Stomach (tissue), 19 donors: ENCODE measurements at places on chromosomes 3 and 15. TPM values are rescaled to one million over a fixed set of nuclear protein-coding genes. Genes with fewer than 3 reads are reported as not detected.

DNA sequence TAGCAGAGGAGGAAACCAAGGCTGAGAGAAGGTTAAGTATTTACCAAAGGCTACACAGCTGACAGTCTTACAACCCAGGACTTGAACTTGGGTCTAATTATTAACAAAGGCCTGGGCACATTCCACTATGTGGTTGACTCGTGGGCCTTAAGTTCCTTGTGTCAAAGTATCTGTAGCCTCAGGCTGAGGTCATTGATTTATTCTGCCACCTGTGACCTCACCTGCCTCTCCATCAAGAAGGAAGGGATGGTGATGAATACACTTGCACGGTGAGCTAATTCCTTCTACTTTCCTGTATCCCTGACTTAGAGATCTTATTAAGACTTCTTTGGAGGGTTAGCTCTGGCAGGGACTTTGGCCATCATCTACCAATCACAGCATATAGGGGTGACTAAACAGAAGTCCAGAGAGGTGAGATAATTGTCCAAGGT is 19.9 kb upstream of the LRRC58 start:
- no peak overlapping the region for H3K27ac ChIP-seq
- no peaks in the 10 kb centered on the region for H3K27me3 ChIP-seq
- no peak for DNase-seq
- no peaks in the 10 kb centered on the region for H3K36me3 ChIP-seq
- H3K4me3 ChIP-seq: no peak overlapping the region
- H3K4me1 ChIP-seq: no peaks in the 10 kb centered on the region

CLDN16 gene
- total RNA-seq: not detected

- no peak for DNase-seq
- no peaks in the 10 kb centered on the region for H3K36me3 ChIP-seq
- H3K27ac ChIP-seq: no peak overlapping the region
- peak overlapping the region; percentile 38 for H3K4me3 ChIP-seq
Observed at GRCh38 chr3:105354429-105354828, 12.3 kb upstream of the ALCAM start.

DNA sequence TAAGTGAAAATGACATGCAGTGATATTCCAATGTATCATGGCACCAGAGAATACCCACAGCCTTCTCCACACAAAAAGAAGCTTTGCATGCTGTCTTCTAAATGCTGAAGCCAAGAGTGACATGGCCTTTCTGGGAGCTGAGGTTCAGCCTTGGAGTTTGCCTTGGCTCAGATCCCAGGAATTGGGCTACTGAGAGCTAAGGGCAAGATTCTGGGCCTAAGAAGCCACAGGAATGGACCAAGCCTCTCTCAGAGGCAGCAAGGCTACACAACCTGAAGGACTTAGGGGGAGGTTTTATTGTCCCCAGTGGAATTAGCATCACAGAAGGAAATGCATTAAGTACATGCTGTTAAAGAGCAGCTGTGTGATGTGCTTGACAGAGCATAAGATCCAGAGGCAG is 1078.5 kb downstream of the TUSC7 start:
- no peaks in the 10 kb centered on the region for H3K36me3 ChIP-seq
- H3K4me1 ChIP-seq: peaks cover 6% of the 10 kb centered on the region

DNA sequence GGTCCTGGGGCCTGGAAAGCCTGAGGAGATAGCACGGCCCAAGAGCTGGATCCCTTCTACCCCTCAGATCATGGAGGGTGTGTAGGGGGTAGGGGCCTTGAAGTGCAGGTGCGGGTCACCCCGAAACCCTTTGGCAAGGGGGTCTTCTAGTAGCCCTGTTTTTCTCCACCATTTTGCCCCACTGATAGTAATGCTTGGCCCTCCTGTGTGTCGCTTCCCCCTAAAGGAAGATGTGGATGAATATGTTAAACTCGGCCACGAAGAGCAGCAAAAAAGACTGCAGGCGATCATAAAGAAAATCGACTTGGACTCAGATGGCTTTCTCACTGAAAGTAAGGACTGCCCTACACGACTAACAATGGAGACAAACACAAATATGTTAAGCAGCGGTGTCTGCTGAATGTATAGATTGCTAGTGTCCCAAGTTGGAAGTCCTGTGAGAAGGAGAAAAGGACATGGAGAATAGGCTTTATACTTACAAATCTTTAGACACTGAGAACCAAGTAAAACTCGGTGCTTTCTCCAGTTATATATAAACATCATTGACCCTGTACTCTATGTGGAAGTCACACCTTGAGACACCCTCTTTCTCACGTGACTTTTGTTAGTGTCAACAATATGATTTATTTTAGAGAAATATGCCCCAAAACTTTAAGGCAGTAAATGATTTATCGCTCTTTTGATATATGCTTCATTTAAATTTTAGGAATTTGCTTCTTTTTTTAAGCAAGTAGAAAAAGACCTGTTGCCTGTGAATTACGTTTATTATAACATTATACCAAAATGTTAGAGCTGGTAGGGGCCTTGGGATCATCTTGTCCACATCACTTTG is 802 bp downstream of the RCN2 start:
- H3K36me3 ChIP-seq: peaks cover 28% of the 10 kb centered on the region
- H3K27ac ChIP-seq: peak overlapping the region; percentile 94
- peaks cover 15% of the 10 kb centered on the region for H3K4me1 ChIP-seq

DNA sequence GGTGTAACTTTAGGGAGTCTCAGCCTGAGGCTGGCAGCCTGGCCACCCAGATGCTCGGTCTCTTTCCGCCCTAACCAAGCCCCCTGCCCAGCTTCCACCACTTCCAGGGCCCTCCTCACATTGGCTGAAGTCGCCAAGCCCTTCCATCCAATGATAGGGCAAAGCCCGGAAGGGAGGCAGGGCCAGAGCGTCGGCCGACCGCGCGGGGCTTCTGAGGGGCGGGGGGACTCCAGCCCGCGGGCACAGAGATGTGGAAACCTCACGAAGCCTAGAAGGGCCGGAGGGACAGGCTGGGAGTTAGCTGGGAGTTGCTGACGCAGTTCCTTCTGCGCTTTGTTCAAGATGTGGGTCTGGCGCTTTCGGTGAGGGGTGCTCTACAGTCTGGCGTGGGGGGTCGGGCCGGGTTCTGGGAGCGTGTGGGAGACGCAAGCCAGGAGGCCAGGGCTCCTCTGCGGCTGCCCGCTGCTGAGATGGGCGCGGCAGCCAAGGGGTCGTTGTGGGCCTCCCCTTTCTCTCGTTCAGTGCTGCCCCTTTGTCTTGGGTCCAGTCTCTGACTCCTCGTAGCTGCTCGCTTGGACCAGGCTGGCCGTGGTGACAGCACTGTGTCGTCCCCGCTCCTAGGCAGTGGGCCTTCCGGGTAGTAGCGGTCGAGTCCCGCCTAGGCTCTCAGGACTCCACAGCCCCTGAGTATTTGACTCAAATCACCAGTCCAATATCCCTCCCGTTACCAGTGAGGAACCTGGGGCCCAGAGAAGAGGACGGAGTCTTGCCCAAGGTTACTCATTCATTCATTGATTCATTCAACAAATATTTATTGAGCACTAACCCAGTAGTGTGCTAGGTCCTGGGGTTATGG is at the start of gene ZNF660:
TSS of gene ZNF660 (plus strand) at position 319 of the 856 bp plus-strand sequence. CDS start 9,230 bp downstream, outside the sequence.
- H3K27me3 ChIP-seq: peaks cover 8% of the 10 kb centered on the region
- peak; percentile 27 for DNase-seq
- peak within 1 kb of the TSS; percentile 58 for H3K4me3 ChIP-seq
- peaks cover 20% of the 10 kb centered on the region for H3K4me1 ChIP-seq

GRCh38 chr3:169453256-169454059 is 210.1 kb downstream of the MECOM start:
- H3K4me1 ChIP-seq: no peaks in the 10 kb centered on the region
- no peaks in the 10 kb centered on the region for H3K27me3 ChIP-seq
- no peak for DNase-seq
- no peak overlapping the region for H3K4me3 ChIP-seq
- H3K27ac ChIP-seq: no peak overlapping the region
- no peaks in the 10 kb centered on the region for H3K36me3 ChIP-seq

GRCh38 chr3:184011937-184012889 is 5.5 kb downstream of the ABCC5 start:
- peaks cover 38% of the 10 kb centered on the region for H3K36me3 ChIP-seq
- H3K4me1 ChIP-seq: peaks cover 24% of the 10 kb centered on the region
- DNase-seq: no peak
- H3K27me3 ChIP-seq: no peaks in the 10 kb centered on the region
- H3K27ac ChIP-seq: no peak overlapping the region

- no peaks in the 10 kb centered on the region for H3K27me3 ChIP-seq
- H3K27ac ChIP-seq: no peak overlapping the region
- H3K4me1 ChIP-seq: no peaks in the 10 kb centered on the region
- no peak overlapping the region for H3K4me3 ChIP-seq
- H3K36me3 ChIP-seq: peaks cover 59% of the 10 kb centered on the region
- DNase-seq: peak; percentile 89
Observed at GRCh38 chr3:38521391-38521987, 25.3 kb downstream of the EXOG start.

SLC22A14 gene
- not detected for total RNA-seq

DNA sequence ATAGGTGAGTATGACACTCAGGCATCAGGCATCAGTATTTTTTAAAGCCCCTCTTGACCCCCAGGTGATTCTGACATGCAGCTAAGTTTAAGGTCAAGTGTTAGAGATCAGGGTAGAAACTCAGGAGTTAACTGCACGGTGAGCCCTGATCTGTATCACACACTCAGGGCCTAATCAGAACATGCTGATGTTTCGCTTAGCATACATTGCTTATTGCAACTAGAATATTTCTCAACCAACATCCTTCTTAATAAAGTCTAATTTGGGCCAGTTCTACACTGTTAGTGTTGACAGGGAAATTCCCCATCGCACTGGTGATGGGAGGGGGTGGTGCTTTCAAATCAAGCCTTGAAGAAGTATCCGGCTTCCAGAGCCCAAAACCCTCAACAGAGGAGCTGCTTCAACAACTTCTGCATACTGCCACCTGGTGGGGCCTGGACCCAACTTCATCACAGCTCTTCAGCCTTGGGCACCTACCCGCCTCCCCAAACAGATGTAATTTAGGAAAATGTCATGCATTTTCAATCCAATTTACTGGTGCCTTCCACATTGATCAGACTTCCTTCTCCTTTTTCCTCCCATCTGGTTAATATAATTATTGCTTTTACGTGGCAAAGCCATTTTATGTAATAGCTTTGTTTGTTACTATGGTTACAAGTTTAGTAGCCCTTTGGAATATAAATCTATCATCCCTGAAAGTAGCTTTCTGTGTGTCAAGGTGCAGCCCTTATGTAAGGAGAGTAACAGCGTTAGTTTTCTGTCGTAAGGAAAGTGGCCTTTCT is 312.2 kb downstream of the RORA start:
- no peaks in the 10 kb centered on the region for H3K36me3 ChIP-seq
- H3K4me3 ChIP-seq: no peak overlapping the region
- peaks cover 43% of the 10 kb centered on the region for H3K4me1 ChIP-seq
- H3K27me3 ChIP-seq: no peaks in the 10 kb centered on the region
- peak; percentile 81 for DNase-seq

- H3K27me3 ChIP-seq: no peaks in the 10 kb centered on the region
- H3K27ac ChIP-seq: no peak overlapping the region
- no peak for DNase-seq
- H3K4me1 ChIP-seq: peaks cover 4% of the 10 kb centered on the region
- H3K4me3 ChIP-seq: no peak overlapping the region
Observed at GRCh38 chr3:105385819-105386508, 19.3 kb downstream of the ALCAM start.

GRCh38 chr3:27312044-27312668 is 57.0 kb downstream of the NEK10 start:
- no peaks in the 10 kb centered on the region for H3K36me3 ChIP-seq
- H3K27me3 ChIP-seq: no peaks in the 10 kb centered on the region
- H3K4me3 ChIP-seq: no peak overlapping the region
- no peak for DNase-seq
- H3K4me1 ChIP-seq: peaks cover 13% of the 10 kb centered on the region

DENND6A gene
- 110 TPM for total RNA-seq

TARS3 gene
- 30.1 TPM for total RNA-seq

ROBO2 gene
- total RNA-seq: 1.3 TPM

DNA sequence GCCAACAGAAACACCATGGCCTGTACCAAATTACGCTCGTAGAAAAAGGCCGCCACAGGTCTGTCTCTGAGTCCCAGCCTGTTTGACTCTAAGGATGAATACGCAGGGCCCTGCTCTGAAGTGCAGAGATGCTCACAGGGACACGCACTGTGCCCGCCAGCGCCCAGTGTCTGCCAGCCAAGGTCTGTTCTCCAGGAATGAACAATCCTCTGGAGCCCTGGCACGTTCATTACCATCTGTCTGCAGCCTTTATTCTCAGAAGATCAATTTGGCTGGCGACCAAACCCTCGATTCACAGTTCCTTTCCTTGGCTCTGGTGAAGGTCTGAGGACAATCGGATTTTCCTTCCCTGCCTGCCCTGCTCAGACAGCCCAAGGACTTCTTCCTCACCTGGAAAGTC is 66.3 kb downstream of the NIPA2 start:
- H3K27me3 ChIP-seq: no peaks in the 10 kb centered on the region
- no peak overlapping the region for H3K27ac ChIP-seq
- no peak overlapping the region for H3K4me3 ChIP-seq
- DNase-seq: peak; percentile 36
- no peaks in the 10 kb centered on the region for H3K4me1 ChIP-seq

DNA sequence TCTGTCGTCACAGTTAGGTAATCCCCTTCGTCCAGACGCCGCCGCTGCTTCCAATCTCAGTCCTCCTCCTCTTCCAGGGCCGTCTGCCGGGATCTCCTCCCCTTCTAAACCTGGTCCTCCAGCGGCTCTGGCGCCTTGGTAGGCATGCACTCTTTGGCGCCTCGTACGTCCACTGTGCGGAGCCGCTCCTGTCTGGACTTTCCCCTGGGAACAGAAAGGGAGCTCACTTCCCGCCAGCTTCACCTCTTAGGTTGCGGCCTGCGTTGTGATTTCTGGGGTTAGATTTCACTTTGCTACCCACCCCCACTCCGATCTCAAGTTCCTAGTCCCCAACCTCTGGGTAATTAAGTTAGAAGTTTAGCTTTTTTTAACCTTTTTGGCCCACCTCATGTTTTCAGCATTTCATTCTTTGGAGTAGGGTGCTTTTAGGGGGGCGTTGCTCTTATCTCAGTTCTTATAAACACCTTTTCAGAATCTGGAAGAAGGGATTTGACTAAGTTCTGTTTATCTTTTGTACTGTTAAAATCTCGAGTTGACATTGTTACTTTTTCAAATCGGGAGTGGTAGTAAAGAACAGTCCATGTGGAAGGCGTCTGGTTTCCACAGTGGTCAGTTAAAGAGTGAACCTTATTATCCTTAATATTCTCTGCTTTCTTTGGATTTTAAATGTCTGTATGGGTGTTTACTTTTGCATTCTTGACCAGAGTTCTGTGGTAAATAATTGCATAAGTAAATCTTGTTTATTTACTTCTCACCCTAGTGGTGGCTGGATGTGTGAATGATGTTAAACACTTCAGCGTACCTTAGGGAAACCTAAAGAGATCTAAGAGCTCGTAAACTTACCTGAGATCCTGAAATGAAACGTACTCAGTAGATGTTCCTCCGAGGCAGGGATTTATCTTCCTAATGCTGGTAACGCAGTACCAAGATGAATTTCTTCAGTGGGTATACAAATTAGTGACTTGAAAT is 611 bp downstream of the CTDSPL2 start:
- H3K4me1 ChIP-seq: peaks cover 39% of the 10 kb centered on the region
- peak; percentile 40 for DNase-seq
- H3K36me3 ChIP-seq: peaks cover 13% of the 10 kb centered on the region
- H3K27me3 ChIP-seq: no peaks in the 10 kb centered on the region

DNA sequence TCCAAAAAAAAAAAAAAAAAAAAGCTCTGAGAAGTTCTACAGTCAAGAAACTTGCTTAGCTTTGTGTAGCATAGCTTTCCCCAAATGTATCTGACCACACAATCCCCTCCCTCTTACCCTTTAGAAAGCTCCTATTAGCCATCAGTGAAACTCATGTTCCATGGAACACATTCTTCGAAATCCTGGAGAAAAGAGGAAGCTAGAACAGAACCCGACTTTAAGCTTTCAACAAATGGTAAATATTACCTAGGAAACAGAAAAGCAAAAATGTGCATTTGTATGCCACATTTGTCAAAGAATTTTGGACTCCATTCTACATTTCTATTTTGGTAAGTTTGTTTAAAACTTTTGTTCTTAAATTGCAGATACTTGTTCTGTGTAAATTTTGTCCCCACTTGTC is 17.4 kb upstream of the CRTC3 start:
- no peaks in the 10 kb centered on the region for H3K36me3 ChIP-seq
- no peak for DNase-seq
- no peak overlapping the region for H3K27ac ChIP-seq
- no peaks in the 10 kb centered on the region for H3K4me1 ChIP-seq
- no peaks in the 10 kb centered on the region for H3K27me3 ChIP-seq
